SJCRH30 (cell line): ENCODE measurements at places on chromosomes 2 and 18. TPM values are rescaled to one million over a fixed set of nuclear protein-coding genes. Genes with fewer than 3 reads are reported as not detected.

B4GALT6 gene
- 1.2 and 1.6 TPM in 2 replicates for total RNA-seq

DSC2 gene
- total RNA-seq, result not detected in 2 replicates

ZNF804A gene
- total RNA-seq, result 16.8 and 19.2 TPM in 2 replicates

OBSL1 gene
- total RNA-seq, result 67.8 and 71.6 TPM in 2 replicates

UGT1A4 gene
- total RNA-seq, result not detected in 2 replicates

TMEM237 gene
- 51.7 and 55.1 TPM in 2 replicates for total RNA-seq

POMC gene
- not detected in 2 replicates for total RNA-seq

GRCh38 chr2:187395276-187396015 lies 52.6 kb downstream of the CALCRL start:
- no peak for DNase-seq

- DNase-seq, result peak; percentile 6
Observed at GRCh38 chr18:12944709-12945108, 3.1 kb upstream of the SEH1L start.

- no peak for DNase-seq
Observed at GRCh38 chr18:23230686-23231085, 95.4 kb downstream of the CABLES1 start.

DNA sequence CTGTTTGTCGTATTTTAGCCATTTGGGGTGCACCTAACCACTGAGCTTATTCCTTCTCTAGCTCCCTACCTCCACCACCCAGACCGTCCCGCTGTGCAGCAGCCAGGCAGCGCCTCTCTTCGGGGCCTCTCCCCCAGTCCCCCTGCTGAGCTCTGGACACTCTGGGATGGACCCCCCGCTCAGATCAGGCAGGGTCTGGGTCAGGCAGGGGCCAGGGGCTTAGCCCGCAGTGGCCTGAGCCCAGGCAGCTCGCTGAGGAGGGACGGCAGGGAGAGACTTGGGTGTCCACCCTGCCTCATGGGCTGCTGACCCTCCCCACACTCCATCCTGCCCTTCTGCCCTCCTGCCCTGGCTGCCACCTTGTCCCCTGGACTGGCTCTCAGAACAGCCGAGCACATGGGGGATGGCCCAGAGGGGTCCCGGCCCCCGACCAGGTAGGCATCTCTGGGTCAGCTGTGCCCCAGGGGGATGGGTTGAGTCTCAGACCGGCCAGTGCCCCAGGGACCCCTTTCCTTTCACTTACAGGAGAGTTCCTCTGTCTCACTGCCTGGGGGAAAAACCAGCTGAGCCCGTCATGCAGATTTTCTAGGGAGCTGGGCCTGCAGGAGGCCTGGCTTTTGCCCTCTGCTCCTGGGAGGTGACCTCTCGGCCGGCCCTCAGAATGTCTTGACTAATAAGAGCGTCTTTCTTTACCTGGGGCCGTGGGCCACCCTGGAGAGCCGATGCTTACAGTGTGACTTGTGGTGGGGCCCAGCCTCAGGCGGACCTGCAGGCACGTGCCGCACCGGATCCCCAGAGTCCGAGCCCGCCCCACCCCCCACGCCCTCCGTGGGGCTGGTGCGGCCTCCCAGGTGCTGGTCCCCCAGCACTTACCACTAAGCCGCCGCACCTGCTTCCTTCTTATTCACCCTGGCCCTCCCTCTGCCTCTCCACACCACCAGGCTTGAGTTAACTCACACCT lies 22.8 kb upstream of the PXDN start:
- DNase-seq, result no peak

- no peak for DNase-seq
Observed at GRCh38 chr18:63564021-63564420, 21.9 kb downstream of the SERPINB12 start.

DNA sequence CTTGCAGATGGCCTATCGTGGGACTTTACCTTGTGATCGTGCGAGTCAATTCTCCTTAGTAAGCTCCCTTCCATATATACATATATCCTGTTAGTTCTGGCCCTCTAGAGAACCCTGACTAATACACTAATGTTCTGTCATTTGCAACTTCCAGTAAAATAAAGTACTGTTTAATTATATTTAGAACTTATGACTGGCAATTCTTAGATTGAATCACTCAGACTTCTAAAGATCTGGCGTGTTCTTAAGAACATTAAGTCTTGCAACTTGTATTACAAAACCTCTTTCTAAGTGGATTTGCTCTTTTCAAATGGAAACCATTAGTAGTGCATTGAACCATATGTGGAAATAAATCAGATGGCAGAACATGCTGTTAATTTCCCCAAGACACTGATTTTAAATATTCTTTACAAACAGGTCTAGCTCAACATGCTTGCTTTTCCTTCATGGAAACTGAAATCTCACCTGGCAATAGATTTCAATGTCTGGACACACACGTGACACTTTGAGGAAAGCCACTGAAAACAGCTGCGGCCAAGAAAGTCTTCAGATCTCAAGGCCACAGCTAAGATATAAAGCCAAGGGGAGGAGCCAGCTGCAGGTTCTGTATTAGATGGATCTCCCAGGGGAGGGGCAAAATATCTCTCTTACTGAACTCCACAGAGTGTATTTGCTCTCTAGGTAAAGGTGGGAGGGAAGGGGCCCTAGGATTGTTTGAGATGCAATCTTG lies 50.6 kb downstream of the PMAIP1 start:
- DNase-seq, result peak; percentile 68

GRCh38 chr2:67625690-67626475 lies 228.8 kb downstream of the ETAA1 start:
- peak; percentile 36 for DNase-seq

DNA sequence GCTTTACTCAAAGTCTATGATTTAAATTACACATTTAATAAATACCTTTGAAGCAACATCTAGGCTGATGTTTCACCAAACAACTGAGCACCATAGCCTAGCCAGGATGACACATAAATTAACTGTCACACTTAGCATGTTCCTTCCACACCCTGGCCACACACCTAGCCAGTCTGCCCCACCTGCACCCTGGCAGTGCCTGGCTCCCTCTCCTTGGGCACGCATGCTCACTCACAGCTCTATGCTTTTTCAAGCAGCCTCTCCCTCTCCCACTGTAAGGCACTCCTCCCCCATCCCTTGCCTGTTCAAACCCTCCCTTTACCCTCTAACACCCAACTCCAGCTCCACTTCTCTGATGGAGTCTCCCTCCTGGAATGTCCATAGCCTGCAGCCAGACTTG lies 357.6 kb upstream of the KLHL29 start:
- DNase-seq, result no peak

- DNase-seq, result no peak
Observed at GRCh38 chr2:220001751-220002150, 374.3 kb downstream of the SLC4A3 start.

GRCh38 chr18:49062832-49063226 lies 112.1 kb upstream of the SMAD7 start:
- no peak for DNase-seq

DNA sequence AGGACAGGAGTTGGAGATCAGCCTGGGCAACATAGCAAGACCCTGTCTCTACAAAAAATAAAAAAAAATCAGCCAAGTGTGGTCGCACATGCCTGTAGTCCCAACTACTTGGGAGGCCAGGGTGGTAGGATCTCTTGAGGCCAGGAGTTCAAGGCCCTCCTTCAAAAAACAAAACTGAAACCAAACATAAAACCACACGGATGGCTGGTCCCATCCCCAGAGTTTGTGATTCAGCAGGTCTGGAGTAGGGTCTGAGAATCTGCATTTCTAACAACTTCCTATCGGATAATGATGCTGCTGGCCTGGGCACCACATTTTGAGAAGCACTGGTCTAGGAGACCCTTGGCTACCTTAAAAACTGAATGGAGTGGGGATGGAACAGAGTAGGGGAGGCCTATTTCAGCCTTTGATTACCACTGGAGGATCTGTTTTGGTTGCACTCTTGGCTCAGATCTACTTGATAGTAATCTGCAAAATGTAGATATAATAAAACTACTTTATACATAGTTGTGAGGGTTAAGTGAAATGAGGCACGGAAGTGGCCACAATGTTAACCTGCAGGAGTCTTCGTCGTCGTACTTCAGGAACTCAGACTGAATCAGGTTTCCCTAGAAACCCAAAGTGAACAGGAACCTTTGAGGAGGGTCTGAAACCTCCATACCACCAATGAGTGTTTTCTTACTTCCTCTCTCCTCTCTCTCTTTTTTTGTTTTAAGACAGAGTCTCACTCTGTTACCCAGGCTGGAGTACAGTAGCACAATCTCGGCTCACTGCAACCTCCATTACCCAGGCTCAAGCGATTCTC lies 25.5 kb upstream of the NFE2L2 start:
- no peak for DNase-seq

GRCh38 chr2:26067980-26068507 lies 34.2 kb downstream of the RAB10 start:
- DNase-seq, result no peak

DNA sequence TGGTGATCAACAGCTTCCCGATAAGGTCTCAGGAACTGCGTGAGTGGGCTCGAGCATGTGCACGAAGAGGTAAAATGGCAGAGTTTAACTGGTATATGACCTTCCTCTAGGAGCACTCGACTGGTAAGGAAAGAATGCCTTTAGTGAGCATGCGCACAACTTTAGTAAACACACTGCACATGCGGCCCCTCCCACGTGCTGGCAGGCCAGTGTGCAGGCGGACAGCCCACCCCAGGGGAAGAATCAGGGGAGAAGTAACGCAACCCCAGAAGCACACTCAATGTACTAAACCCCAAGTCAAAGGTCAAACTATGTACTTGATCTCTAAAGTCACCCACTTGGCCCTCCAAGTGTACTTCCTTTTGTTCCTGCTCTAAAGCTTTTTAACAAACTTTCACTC lies 28.7 kb upstream of the SLC25A52 start:
- DNase-seq, result no peak

DNA sequence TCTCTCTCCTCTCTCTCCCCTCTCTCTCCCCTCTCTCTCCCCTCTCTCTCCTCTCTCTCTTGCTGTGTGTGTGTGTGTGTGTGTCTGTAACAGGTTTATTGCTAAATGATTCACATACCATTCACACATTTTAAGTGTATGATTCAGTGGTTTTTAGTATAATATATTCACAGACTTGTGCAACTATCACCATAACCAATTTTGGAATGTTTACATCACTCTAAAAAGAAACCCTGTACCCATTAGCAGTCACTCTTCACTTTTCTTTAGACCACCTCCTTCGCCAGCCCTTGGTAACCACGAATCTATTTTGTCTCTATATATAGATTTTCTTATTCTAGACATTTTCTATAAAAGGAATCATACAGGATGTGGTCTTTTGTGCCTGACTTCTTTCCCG lies 11.4 kb downstream of the THNSL2 start:
- no peak for DNase-seq

GRCh38 chr2:60926741-60927552 lies 45.6 kb downstream of the REL start:
- DNase-seq, result no peak

- no peak for DNase-seq
Observed at GRCh38 chr2:3504741-3505140, 14.6 kb downstream of the ADI1 start.

DNA sequence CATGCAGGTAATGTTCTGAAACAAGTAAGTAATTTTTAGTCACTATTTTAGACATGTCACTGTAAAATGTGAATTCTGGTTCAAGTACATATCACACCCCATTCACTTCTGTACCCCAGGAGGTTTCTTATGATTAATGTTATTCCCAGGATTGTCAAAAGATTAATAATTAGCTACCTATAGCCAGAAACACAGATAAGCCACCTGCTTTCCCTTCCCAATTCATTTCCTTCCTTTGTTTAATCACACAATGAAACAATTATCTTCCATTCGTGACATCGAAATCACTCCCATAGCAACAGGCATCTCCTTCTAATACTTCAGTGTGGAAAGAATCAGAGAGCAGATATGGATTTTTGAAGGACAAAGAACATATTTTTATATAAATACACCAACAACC lies 1650.3 kb upstream of the CELF4 start:
- no peak for DNase-seq

- DNase-seq, result no peak
Observed at GRCh38 chr18:55113800-55114199, 154.5 kb upstream of the CCDC68 start.

GRCh38 chr2:113173542-113174375 lies at the start of gene PSD4:
TSS of gene PSD4 (plus strand) at chr2:113173971. CDS start at chr2:113182457, 8,486 bp downstream.
- no peak for DNase-seq

- no peak for DNase-seq
Observed at GRCh38 chr2:85398426-85399182, 11.6 kb downstream of the CAPG start.

GRCh38 chr2:241461693-241462677 lies 46.4 kb downstream of the STK25 start:
- DNase-seq, result no peak

DNA sequence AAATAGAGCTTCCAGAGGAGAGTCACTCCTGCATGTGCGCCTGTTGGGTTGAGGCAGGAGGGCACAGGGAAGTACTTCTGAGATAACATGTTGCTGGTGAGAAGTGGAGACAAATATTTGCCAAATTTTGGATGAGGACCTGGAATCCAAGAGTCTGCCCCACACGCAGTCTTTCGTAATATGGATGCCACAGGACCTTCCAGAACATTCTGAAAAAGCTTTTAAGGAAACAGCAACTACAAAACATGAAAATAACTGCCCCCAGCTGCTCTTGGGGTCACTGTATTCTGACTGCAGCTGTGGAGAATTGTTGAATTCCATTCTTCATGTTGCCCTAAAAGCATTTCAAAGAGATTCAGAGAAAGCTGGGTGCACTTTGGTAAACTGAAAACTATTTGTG lies 227.5 kb downstream of the C1D start:
- no peak for DNase-seq

DNA sequence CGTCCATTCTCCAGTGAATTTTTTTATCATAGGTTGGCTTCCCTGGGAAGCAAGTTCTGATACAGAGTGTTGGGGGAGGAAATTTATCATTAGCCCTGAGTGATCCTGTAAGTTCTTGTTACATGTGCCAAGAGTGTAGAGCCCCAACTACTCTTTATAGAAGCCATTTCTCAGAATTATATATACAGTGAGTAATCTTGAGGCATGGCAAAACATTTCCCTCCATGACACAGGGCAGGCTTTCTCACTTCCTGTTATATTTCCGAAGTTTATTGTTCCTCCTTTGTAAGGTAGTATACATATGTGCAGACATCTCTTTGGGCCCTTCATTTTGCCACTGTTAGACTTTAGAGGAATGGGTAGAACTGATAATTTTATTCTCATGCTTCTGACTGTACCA lies 484.7 kb upstream of the NRXN1 start:
- DNase-seq, result no peak

DNA sequence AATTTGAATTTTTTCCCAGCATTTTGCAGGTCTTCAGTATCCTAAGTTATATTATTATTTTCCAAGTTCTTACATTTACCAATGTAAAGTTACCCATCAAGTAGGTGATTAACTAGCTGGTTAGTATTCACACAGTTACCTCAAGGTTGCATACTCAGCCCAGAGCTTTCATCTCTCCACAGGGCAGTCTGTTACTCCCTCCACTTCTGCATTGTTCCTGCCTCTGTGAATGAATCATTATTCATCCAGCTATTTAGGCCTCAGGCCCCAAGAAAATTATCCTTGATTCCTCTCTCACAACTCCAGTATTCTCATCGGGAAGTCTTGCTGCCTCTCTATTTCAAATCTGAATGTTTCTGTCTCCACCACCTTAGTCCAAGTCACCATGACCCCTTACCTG lies 92.2 kb downstream of the SMC6 start:
- no peak for DNase-seq

GRCh38 chr2:99028558-99028957 lies 92.5 kb upstream of the CRACDL start:
- DNase-seq, result no peak
